ENCODE measurements at places on chromosomes 7 and 10.

- DNase-seq: no peak
Measured at GRCh38 chr7:4416396-4417056, 265.6 kb upstream of the FOXK1 start.

GRCh38 chr7:143199040-143199439, 15.8 kb downstream of the TAS2R39 start:
- DNase-seq: no peak

DNA sequence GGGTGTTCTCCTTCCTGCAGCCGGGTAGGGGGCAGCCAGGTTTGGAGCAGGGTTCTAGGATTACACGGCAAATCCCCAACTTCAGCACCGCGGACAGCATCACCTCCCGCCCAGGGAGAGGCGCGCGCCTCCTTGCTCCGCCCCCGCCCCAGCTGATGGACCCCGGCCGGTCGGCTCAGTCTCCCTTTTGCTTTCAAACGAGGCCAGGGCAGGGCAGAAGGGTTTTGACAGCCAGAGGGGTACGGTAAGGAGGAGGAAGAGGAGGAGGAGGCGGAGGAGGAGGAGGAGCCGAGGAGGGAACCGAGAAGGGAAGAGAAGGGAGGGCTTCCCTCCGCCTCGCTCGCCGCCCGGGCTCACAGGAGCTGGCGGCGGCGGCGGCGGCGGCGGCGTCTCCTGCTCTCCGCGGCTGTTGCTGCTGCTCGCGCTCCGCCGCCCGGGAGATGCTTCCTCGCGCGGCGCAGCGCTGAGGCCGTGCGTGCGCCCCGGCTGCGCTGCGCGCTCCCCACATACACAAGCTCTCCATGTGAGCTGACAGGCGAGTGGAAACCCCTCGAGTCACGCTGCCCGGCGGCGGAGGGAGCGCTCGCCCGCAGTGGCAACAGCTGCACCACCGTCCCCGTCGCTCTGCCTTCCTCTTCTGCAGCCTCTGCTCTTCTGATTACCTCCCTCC, 615 bp upstream of the CNTNAP2 start:
- no peak for DNase-seq

- no peak for DNase-seq
Measured at GRCh38 chr7:37065779-37066271, 341.5 kb upstream of the AOAH start.

DNA sequence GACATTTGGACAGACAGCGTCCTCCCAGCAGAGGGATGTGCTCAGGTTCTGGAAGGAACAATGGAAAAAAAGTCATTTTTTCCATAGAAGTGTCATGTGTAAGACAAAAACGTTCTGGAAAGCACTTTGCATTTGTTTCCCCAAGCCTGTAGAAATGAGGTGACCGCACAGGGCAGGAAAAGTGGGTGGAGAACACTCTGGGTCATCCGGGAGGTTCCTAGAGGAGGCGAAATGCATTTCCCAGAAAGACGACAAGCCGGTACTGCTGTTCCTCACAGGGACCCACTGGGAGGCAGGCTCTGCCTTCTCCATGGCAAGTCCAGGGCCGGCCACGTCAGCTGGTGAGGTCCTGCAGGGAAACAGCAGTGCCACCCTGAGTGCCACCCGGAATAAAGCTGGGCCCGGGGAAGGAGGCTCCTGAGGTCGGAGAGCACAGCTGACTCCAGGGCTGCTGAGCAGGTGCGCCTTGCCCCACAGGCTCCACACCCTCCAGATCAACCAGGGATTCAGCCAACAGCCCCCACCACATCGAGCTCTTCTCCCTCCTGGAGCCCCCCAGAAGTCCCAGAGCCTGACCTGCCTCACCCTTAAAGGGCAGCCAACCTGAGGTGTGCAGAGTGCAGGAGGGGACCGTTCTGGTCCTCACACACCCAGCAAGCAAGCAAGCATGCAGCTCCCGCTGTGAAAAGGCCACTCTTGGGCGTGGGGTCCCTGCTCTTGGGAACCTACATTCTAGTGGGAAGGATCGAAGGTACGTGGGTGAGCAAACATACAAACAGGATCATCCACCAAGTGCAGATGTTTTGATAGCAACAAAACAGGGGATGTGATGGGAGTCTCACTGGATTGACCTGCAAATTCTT, 28.8 kb upstream of the INPP5A start:
- no peak for DNase-seq
